ENCODE measurements at places on chromosomes 7 and 10.

- no peak for DNase-seq
Observed at GRCh38 chr10:78176320-78177317, 143.0 kb downstream of the RPS24 start.

GRCh38 chr10:79101560-79102497, 33.1 kb downstream of the ZMIZ1 start:
- DNase-seq: peak; percentile 22

DNA sequence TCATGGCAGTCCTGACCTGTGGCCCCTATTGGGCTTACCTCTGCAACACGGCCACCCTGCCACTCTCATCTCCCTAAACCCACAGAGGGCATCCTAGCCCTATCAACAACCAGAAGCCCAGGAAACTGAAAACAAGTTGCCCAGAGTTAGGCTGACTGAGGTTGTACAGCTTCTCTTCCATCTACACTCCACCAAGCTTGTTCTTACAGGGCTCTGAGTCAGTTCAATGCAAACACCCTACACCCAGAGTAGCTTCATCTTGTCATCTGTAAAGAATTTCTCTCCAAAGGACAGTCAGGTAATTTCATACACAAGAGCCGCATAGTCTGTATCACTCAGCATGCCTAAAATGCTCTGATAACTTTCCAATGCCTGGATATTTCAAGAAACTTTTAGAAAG, 175.4 kb downstream of the ARID5B start:
- peak; percentile 94 for DNase-seq

GRCh38 chr10:47322300-47323061, at the start of gene GDF2:
TSS of gene GDF2 (plus strand) at chr10:47322454. CDS start at chr10:47322669, 215 bp downstream.
- DNase-seq: no peak

DNA sequence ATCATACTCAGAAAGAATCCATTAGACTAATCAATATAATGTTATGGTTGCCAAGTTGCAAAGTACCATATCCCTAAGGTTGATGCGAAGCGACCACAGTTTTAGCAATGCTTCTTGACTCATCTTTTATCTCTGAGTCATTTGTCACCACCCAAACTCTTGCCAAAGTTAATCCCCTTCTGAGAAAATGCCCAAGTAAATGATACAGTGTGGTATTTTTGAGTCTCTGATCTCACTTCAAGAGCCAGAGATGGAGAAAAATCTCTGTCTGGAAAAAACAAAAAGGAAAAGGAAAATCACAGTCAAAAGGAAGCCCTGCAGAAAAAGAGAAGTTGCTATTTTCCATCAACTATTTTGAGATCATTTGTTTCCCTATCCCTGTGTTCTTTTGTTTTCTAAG, 26.7 kb upstream of the OTUD1 start:
- peak; percentile 84 for DNase-seq

GRCh38 chr7:73647725-73648592, 19.7 kb upstream of the VPS37D start:
- DNase-seq: no peak

- no peak for DNase-seq
Observed at GRCh38 chr10:85490431-85490830, 876.2 kb downstream of the GRID1 start.

- DNase-seq: no peak
Observed at GRCh38 chr10:6877722-6878392, 297.8 kb upstream of the PRKCQ start.

DNA sequence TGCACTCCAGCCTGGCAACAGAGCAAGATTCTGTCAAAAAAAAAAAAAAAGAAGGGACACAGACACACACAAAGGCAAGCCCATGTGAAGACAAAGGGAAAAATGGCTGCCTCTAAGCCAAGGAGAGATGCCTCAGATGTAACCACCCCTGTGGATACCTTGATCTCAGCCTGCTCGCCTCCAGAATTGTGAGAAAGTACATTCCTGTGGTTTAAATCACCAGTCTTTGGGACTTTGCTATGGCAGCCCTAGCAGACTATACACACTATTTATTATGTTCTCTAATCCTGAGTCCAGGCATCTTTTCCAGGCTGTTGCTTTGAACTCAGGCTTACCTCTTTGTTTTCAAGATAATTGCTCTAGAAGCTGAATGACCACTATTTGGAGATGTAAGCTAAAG, 494.3 kb downstream of the GALNT17 start:
- peak; percentile 55 for DNase-seq
